Stimulated activated CD8-positive, alpha-beta memory T cell treated with anti-CD3 and anti-CD28 coated beads, Interleukin-15, amount 100 ng/mL, for 1 hour (primary cell): ENCODE measurements at places on chromosomes 7 and 10.

DNA sequence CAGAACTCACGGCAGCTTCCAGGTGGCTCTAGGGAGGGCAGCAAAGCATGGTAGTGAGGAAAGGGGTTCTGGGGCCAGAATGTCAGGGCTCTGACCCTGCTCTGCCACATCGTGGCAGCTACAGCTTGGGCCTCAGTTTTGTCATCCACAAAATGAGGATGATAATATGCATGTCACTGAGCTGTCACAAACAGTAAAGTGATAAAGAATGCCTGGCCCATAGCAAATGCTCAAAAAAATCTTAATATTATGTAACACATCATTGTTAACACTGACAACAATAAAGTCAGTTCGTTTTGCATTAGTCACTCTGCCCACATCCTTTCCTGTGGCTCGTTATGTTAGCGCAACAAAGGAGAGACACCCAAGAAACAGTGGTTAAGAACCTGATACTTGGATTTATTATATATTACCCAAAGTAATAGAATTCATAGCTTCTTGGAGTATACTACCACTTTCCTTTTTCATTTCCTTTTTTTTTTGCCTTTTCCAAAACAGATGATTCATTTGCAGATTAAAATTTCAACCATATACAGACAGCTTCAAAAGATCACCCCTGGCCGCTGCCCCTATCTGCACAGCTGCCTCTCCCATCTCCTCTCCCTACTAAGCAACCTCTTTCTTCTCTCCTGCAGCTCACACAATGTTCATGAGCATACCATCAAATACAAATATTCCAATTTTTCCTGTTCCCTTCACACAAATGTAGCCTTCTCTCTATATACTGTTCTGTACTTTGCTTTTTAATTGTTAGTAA lies 45.5 kb upstream of the DDC start:
- DNase-seq: no peak

DNA sequence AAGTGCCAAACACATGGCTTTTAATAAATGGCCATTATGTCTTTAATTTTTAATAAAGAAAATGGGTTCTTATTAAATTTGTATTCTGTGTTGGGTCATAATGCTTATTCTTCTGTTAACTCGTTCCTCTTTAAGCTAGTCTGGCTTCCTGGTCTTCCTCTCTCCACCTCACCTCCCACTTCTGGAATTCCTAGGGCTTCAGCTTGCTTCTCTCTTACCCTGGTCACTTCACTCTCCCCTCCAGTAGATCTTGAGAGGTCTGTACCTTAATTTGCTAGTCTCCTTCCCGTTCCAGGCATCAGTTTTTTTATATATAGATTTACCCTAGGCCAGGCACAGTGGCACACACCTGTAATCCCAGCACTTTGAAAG lies 111.2 kb downstream of the RALA start:
- no peak for DNase-seq

DNA sequence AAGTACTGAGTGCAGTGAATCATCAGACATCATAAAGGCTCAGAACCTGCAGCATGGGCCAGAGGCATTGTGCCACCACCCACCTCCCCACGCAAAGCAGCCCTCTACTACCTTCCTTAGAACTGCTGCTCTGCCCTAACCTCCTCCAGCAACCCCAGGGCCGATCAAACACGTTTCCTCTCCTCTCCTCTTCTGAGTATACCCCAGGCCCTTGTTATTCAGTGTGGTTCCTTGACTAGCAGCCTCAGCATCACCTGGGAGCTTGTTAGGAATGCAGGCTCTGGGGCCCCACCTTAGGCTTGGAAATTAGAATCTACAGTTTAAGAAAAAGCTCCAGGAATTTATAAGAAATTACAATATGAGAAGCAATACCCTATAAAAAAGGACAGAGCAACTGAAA lies 33.2 kb downstream of the DYDC1 start:
- DNase-seq: no peak

DNA sequence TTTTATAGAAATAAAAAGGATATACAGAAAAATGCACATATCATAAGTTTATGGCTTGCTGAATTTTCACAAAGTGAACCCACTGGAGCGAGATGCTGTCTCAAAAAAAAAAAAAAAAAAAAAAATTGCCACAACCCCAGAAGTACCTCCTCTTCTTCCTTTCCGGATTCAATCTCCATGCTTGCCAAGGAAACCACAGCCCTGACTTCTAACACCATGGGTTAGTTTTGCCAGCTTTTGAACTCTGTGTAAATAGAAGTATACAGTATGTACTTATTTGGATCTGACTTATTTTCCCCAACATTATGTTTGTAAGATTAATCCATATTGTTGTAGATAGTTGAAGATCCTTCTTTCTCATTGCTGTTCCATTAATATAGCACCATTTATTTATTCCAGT lies 40.0 kb downstream of the FANK1 start:
- no peak for DNase-seq

DNA sequence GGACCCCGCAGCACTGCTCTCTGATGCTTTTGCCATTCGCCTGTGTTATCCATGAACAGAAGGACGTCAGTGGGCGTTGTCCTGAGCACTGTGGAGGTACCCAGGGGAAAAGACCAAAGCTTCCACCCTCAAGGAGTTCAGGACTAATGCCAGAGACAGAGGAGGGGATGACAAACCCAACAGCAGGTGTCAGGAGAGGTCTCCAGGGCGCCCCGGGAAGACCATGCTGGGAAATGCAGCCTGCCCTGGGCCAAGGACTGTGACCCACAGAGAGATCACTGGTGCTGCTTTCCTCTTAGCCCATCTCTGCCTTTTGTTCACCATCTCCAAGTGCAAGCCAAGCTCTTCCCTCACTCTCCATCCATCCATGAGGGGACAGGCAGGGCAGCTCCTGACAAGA lies 166.8 kb upstream of the PFKP start:
- DNase-seq: no peak

GRCh38 chr10:119421891-119422681 lies 120.4 kb downstream of the RGS10 start:
- DNase-seq: no peak
